ENCODE measurements at places on chromosomes 4 and X. TPM values are rescaled to one million over a fixed set of nuclear protein-coding genes. Genes with fewer than 3 reads are reported as not detected.

The ZFYVE28 gene
- total RNA-seq = 3.6 TPM

- H3K27me3 ChIP-seq = peaks cover 11% of the 10 kb centered on the region
- no peak overlapping the region for H3K27ac ChIP-seq
- H3K36me3 ChIP-seq = no peaks in the 10 kb centered on the region
Measured at GRCh38 chrX:107457289-107457688, 7.8 kb downstream of the FRMPD3 start.

The CXCL11 gene
- not detected for total RNA-seq

GRCh38 chr4:184058026-184058425 lies 152.9 kb downstream of the STOX2 start:
- no peaks in the 10 kb centered on the region for H3K36me3 ChIP-seq
- DNase-seq = no peak
- no peak overlapping the region for H3K27ac ChIP-seq
- no peak overlapping the region for H3K4me3 ChIP-seq
- H3K27me3 ChIP-seq = no peaks in the 10 kb centered on the region

- DNase-seq = no peak
- H3K27ac ChIP-seq = no peak overlapping the region
- H3K36me3 ChIP-seq = peaks cover 19% of the 10 kb centered on the region
Measured at GRCh38 chr4:39569209-39569608, 42.0 kb upstream of the UGDH start.

The NAT8L gene
- 1.9 TPM for total RNA-seq

GRCh38 chrX:112571388-112571787 lies 108.3 kb downstream of the LHFPL1 start:
- H3K4me3 ChIP-seq = no peak overlapping the region
- H3K27me3 ChIP-seq = no peaks in the 10 kb centered on the region
- no peak overlapping the region for H3K27ac ChIP-seq
- H3K4me1 ChIP-seq = no peaks in the 10 kb centered on the region

- no peak overlapping the region for H3K4me3 ChIP-seq
- no peaks in the 10 kb centered on the region for H3K4me1 ChIP-seq
- no peaks in the 10 kb centered on the region for H3K27me3 ChIP-seq
- DNase-seq = no peak
Measured at GRCh38 chr4:104592183-104592582, 97.5 kb upstream of the CXXC4 start.

DNA sequence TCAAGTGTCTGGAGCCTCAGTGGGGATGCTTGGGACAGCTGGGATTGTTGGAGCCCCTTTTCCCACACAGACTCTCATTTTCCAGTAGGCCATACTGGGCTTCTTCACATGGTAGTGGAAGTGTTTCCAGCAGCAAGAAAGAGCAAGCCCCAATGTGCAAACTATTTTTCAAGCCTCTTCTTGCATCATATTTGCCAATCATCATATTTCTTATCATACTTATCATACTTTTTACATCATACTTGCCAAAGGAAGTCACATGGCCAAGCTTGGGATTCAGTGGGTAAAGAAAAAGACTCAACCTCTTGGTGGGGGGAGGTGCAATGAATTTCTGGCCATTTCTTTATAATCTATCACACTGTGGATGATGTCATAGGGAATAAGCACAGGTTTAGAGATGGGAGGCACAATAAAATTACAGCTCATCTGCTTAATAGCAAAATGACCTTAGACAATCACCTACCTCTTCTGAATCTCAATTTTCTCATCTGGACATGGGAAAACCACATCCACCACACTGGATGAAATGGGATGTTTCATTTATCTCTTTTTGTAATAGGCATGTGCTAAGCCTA lies 174.2 kb downstream of the MID1IP1 start:
- no peak overlapping the region for H3K4me3 ChIP-seq
- H3K36me3 ChIP-seq = no peaks in the 10 kb centered on the region
- no peaks in the 10 kb centered on the region for H3K27me3 ChIP-seq
- no peak for DNase-seq

DNA sequence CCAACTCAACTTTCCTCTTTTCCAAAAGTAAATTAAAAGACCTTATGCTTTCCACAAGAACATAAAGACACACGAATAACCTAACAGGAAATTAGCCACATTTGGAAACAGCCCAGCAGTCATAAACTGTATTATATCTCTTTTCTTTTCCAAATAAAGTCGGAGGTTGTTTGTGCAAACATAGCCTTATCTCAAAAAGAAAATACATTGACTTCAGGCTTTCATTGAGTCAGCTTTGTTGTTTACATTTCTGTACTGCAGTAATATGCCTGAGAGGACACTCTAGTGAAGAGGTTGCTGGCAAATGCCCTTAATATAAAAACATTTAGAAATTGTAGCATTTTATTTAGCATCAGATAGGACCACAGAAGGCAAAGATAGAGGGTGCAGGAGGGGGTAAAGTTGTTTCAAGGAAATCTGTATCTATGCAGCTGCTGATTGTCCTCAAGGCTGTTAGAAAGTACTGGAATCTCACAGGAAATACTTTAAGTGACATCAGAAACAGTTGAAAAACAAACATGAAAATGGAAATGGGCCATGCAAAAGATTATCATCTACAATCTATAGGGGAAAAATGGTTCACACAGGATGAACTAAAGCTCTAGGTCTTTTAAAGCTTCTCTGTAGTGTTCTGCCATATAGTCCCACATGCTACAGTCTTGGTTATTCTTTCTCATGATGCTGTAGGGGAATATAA lies 14.5 kb downstream of the LNX1 start:
- DNase-seq = no peak
- no peak overlapping the region for H3K4me3 ChIP-seq
- H3K27me3 ChIP-seq = no peaks in the 10 kb centered on the region
- no peaks in the 10 kb centered on the region for H3K36me3 ChIP-seq
- H3K4me1 ChIP-seq = no peaks in the 10 kb centered on the region

The CXorf65 gene
- total RNA-seq = not detected

The PCDH19 gene
- 0.76 TPM for total RNA-seq

GRCh38 chr4:9940041-9940440 lies 81.3 kb downstream of the SLC2A9 start:
- H3K27ac ChIP-seq = no peak overlapping the region
- H3K27me3 ChIP-seq = no peaks in the 10 kb centered on the region
- no peaks in the 10 kb centered on the region for H3K4me1 ChIP-seq
- no peak for DNase-seq
- H3K36me3 ChIP-seq = no peaks in the 10 kb centered on the region
- H3K4me3 ChIP-seq = no peak overlapping the region

DNA sequence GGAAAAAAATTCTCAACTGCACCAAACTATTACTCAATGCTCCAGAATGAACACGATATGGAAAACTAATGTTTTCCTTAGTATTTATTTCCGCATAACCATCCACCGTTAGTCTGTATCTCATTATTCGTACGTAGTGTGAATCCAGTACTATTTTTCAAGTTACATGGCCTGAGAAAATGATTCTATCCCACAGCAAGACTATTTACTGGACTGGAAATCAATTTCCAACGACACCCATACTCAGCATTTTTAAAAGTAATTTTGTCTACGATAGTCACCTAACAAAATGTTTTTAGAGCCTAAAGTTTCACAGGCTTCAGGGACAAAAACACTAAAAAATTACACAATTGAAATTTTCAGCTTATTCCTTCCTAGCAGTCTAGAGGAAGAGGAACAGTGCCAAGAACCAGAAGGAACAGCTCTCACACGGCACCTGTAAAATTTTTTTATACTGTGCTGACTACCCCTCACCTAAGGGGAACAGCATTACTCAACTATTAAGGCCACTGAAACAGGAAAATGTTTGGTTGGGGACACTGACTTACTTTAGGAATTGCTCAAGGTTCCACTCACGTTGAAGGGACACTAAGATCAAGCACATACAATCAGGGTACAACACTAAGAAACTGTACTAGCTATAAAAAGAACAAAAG lies 9.6 kb downstream of the UBE2D3 start:
- H3K4me1 ChIP-seq = peaks cover 99% of the 10 kb centered on the region
- no peak for DNase-seq
- H3K27me3 ChIP-seq = no peaks in the 10 kb centered on the region
- H3K27ac ChIP-seq = peak overlapping the region; percentile 72
- peak overlapping the region; percentile 27 for H3K4me3 ChIP-seq

- no peaks in the 10 kb centered on the region for H3K4me1 ChIP-seq
- no peak overlapping the region for H3K27ac ChIP-seq
- no peaks in the 10 kb centered on the region for H3K36me3 ChIP-seq
- no peak overlapping the region for H3K4me3 ChIP-seq
Measured at GRCh38 chrX:38117485-38117884, 103.2 kb downstream of the SRPX start.

The SUPT20HL2 gene
- not detected for total RNA-seq

DNA sequence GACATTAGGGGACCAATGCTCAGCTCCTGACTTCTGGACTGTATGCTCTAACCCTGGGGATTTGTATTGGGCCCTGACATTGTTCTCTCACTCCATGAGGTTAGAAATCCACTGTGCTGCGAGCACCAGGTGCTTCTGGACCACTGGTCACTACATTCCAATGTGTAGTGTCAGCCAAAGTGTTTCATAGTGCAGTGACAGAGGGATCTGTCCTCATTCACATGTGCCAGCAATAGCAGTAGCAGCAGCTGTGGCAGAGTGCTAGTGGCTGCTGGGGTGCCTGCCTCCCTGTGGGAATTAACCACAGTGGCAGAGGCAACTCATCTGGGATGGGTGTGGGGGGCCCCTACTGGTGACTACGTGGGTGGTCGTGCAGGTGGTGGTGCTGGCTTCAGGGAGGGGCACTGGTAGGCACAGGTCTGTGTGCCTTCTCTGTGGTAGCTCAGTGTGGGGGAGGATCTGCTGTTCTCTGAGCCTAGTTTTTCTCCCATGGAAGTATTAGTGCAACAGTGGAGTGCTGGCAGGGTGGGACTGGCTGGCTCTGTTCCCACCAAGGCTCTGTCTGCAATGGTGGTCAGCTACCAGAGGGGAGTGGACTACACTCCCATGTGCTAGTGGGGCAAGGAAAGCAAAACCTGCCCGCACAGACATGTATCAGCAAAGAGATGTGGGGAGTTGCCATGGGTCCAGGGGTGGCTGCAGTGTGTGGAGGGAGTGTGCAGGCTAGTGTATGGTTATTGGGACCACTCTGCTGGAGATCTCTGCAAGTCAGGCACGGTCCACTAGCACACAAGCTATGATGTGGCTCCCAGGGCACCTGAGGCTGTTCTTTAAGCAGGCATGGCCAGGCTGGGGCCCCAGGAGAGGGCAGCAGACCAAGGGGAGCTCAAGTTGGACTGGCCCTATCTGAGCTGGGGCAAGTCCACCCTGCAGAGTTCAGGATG lies 78.5 kb downstream of the SCLT1 start:
- H3K4me1 ChIP-seq = no peaks in the 10 kb centered on the region
- no peaks in the 10 kb centered on the region for H3K36me3 ChIP-seq
- no peak for DNase-seq
- H3K4me3 ChIP-seq = no peak overlapping the region
- H3K27ac ChIP-seq = no peak overlapping the region
- H3K27me3 ChIP-seq = no peaks in the 10 kb centered on the region

- no peaks in the 10 kb centered on the region for H3K27me3 ChIP-seq
- peaks cover 29% of the 10 kb centered on the region for H3K4me1 ChIP-seq
- H3K36me3 ChIP-seq = no peaks in the 10 kb centered on the region
- no peak for DNase-seq
- no peak overlapping the region for H3K4me3 ChIP-seq
Measured at GRCh38 chr4:42490015-42490414, 92.7 kb downstream of the SHISA3 start.

The KCND1 gene
- 0.09 TPM for total RNA-seq

- H3K4me1 ChIP-seq = peaks cover 11% of the 10 kb centered on the region
- no peak within 1 kb of the TSS for H3K27ac ChIP-seq
- DNase-seq = no peak
- peaks cover 14% of the 10 kb centered on the region for H3K27me3 ChIP-seq
- H3K36me3 ChIP-seq = no peaks in the 10 kb centered on the region
Measured at GRCh38 chrX:108736509-108737479, at the start of gene IRS4. Gene IRS4, minus strand, starts transcription at chrX:108736563.

The FAM3A gene
- 40.1 TPM for total RNA-seq

GRCh38 chrX:155094468-155095061 lies 23.3 kb downstream of the BRCC3 start:
- no peaks in the 10 kb centered on the region for H3K36me3 ChIP-seq

DNA sequence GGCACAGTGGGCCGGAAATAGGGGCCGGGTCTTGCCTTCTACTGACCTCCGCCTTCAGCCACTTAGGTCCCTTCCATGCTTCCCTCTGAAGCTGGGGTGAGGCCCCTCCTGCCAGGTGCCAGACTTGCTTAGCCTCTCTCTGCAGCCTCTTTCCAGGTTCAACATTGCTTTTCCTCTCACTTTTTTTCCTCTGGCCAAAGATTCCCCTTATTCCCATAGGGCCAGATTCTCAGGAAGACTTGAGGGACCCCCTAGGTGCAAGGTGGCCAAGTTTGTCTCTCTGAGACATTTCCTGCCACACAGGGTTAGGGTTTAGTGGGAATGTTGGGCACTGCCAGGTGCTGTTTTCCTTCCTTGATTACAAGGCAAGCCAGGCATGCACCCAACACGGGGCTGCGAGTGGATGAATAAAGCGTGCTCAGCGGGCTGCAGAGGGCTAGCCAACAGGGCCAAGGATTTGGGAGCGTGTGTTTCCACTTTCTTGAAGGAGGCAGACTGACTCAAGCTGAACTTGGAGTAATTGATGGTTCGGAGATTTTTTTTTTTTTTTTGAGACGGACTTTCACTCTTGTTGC lies 7.6 kb upstream of the GJB1 start:
- no peaks in the 10 kb centered on the region for H3K36me3 ChIP-seq
- no peaks in the 10 kb centered on the region for H3K4me1 ChIP-seq
- no peak for DNase-seq
- no peak overlapping the region for H3K27ac ChIP-seq
- no peaks in the 10 kb centered on the region for H3K27me3 ChIP-seq
- no peak overlapping the region for H3K4me3 ChIP-seq

The RPA4 gene
- total RNA-seq = not detected

DNA sequence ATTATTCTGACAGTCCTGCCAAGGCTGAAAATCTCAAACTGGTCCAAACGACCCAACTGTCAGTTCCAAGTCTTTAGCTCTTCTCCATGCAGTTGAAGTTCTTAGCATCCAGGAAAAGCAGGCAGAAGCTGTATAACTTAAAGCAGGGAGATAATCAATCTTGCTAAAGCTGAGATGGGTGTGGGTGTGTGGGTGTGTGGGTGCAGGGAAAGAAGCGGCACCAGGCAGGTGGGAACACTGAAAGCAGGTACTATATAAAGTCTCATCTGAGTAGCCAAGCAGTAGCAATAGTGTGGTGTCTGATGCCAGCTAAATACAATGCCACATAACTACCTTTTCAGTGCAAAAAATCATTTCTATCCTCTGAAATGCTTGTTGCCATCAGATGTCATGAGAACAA lies 69.7 kb upstream of the EGFL6 start:
- H3K4me1 ChIP-seq = no peaks in the 10 kb centered on the region
- H3K4me3 ChIP-seq = no peak overlapping the region

- no peaks in the 10 kb centered on the region for H3K4me1 ChIP-seq
- no peaks in the 10 kb centered on the region for H3K27me3 ChIP-seq
- H3K27ac ChIP-seq = no peak overlapping the region
- no peak overlapping the region for H3K4me3 ChIP-seq
- H3K36me3 ChIP-seq = peaks cover 7% of the 10 kb centered on the region
- DNase-seq = no peak
Measured at GRCh38 chr4:152870606-152871005, 65.5 kb upstream of the FHDC1 start.

The SMIM10 gene
- total RNA-seq = 1.7 TPM

The CCDC120 gene
- 0.31 TPM for total RNA-seq
